AG10803 (cell line): ENCODE measurements at places on chromosomes 3 and 15.

DNA sequence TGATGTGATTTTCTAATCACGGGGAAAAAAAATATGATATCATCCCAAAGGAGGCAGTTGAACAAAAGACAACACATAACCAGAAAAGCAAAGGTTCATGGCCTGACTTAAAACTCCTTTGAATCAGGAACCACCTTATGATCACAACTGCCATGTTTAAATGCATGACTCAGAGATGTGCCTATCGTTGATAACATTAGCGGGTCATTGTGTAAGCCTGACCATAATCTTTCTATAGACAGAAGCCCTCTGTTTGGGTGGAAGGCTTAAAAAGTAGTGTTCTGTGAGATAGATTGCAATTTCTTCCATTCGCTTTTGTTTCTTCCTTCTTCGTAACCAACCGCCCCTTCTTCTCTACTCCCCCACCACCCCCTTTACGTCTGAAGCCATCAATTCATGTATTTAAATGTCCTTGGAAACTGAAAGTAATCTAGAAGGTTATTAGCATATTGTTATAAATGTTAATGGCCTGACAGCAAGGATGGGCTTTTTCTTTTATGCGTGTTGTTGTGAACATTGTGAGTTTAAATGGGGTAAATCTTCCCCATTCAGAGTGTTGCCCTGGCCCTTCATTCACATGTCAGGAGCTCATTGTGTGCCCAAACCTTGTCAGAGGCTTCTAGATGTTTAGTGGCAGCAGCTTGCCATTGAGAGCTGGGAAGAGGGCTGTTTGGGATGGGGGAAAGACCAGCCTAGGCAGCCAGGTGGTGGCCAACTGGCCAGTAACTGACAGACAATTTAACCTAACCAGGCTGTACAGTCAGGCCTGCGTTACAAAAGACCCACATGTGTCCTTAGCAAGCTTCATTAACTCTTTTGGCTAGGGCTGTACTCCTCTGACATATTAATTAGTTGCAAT, 64.5 kb downstream of the EPHA3 start:
- DNase-seq = no peak

DNA sequence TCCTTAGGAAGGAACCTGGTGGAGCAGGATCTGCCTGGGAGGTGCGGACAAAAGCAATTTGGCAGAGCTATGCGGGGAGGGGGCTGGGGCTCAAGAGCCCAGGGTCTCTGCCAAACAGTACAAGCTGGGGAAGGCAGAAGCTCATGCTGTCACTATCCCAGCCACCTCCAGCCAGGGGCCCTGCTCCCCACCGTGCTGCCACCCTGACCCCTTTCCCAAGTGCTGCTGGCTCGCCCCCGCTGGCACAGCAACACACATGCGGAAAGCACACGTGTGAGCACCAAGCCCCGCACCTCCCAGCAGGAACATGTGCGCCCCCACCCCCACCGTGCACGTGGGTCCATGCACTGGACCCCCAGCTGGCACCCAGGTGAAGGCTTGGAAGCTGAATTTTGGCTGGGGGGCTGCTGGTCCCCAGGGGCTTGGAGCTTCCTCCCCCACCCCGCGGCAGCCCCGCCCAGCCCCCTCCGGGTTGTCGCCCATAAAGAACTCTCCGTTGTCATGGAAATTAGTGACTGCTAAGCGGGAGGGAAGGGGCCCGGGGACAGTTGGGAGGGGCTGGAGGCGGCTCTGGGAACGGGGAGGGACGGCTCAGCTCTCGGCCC, 742 bp downstream of the CAMKV start:
- no peak for DNase-seq

- DNase-seq = peak; percentile 55
Observed at GRCh38 chr3:77254967-77255831, 215.3 kb downstream of the ROBO2 start.

GRCh38 chr3:76958274-76958673, 81.6 kb upstream of the ROBO2 start:
- no peak for DNase-seq

DNA sequence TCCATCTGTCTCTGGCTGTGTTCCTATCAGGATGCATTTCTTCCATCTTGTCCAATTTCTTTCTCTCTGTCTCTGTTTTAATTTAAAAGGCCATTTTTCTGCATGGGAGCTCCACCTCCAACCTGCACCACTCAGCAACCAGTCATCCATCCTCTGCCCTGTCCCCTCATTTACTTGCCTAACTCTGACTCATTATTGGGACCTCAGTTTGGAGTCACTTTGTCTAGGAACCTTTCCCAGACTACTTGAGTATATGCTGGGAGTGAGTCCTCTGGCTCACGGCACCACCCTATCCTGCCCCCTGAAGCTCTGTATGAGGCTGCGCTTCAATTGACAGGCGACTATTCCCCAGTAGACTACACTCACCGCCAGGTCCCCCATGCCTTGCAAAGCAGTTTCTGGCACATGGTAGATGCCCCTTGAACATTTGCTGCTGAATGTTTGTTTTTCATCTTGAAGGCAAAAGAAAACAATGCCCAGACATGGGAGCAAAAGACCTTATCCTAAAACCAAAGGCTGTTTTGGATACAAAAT, 513.3 kb upstream of the CFAP20DC start:
- DNase-seq = no peak

GRCh38 chr15:79522656-79523055, 90.5 kb downstream of the MINAR1 start:
- DNase-seq = no peak

- DNase-seq = no peak
Observed at GRCh38 chr15:53589520-53590057, 169.9 kb downstream of the WDR72 start.

- DNase-seq = peak; percentile 7
Observed at GRCh38 chr3:127286571-127287140, 1.2 kb downstream of the PRR20G start.

GRCh38 chr15:95973566-95974256, 356.8 kb upstream of the NR2F2 start:
- no peak for DNase-seq

- DNase-seq = no peak
Observed at GRCh38 chr3:143206955-143207337, 87.4 kb downstream of the CHST2 start.

- DNase-seq = no peak
Observed at GRCh38 chr3:128301186-128302023, 148.1 kb downstream of the EEFSEC start.

DNA sequence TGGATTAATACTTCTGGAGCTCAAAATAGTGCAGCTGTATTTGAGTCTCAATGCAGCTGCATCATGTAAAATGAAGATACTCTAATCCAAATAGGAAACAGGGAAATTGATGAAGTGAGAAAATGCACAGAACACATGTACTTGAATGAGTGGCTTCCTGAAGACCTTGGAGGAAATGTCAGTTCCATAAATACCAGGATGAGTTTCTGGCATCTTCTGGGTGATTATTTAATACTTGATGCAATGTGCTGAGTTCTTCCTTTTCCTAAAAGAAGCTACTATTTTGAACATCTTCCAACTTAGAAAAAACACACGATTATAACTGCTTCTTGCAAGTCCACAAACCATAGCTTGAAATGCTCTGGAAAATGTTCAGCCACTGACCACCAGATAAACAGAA, 162.8 kb downstream of the SLC9A9 start:
- no peak for DNase-seq

GRCh38 chr3:170565495-170565894, 20.4 kb downstream of the SLC7A14 start:
- DNase-seq = no peak

- DNase-seq = no peak
Observed at GRCh38 chr15:58698887-58699641, 50.4 kb downstream of the ADAM10 start.

- peak; percentile 25 for DNase-seq
Observed at GRCh38 chr15:75713338-75713895, 769 bp upstream of the CSPG4 start.

GRCh38 chr3:139718415-139718814, 40.6 kb upstream of the NMNAT3 start:
- peak; percentile 35 for DNase-seq

DNA sequence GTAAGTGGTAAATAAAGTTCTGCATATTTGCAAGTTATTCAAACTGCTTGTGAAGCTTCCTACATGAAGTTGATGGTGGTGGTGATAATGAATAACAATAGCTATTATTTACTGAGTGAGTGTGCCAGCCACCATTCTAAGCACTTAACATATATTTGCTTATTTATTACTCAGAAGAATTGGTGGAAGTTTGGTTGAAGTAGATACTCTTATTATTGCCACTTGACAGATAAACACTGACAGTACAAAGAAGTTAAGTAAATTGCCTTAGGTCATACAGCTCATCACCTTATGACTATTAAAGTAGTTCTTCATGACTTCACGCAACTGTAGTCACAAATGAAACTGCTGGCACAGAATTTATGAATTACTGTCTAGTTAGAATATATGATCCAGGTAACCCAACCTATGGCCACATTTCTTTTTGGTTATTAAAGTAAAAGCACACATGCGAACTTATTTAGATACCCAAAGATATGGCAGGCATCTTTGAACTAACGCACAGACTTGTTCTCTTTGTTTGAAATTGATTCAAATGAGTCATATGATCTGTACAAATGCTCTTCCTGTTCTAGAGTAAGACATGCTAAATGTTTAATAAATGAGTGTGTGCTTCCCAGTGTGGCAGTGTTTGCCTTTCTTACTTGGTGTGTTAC, 99.8 kb upstream of the NR2F2 start:
- peak; percentile 11 for DNase-seq
